ENCODE measurements at places on chromosomes 11 and 22.

GRCh38 chr22:33741025-33741424 is 179.3 kb downstream of the LARGE1 start:
- DNase-seq: no peak

- no peak for DNase-seq
Observed at GRCh38 chr11:44915621-44916020, 35.1 kb downstream of the TP53I11 start.

DNA sequence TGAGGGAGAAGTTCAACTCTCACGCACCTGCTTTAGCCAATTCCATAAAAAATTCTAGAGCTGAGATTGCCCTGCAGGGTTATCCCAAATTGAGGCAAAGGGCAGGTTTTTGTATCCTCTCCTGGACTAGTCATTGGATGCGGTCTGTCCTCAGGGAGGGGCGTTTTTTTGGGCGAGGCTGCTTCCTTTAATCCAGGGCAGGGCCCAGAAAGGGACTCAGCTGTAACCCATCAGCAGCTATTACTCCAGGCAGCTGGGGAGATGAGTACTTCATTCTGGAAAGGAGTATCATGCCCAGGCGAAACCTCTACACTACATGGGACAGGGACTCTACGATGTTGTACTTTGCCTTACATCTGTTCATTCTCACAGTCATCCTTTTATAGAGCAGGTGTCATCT is 103.3 kb downstream of the SCN3B start:
- no peak for DNase-seq

GRCh38 chr11:128424851-128425285 is 162.5 kb downstream of the ETS1 start:
- no peak for DNase-seq

DNA sequence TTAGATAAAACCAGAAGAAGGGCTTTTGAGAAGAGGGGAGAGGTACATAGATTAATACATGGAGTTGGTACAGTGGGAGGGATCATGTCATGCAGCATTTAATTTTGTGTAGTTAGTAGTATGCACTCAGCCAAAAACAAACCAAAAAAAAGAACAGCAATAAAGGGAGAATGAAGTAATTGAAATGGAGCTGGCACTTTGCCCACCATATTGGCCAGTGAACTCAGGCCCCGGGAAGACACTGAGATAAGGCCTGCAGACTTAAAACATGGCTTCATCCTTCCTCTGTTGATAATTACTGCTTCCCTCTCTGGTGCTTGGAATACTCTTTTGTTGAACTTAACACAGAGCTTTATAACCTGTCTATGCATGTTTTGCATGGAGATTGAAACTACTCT is 3.1 kb downstream of the PANX1 start:
- DNase-seq: no peak

- no peak for DNase-seq
Observed at GRCh38 chr22:46058591-46059519, 81.9 kb upstream of the WNT7B start.

GRCh38 chr22:44665115-44665514 is 36.9 kb upstream of the PRR5 start:
- DNase-seq: no peak

DNA sequence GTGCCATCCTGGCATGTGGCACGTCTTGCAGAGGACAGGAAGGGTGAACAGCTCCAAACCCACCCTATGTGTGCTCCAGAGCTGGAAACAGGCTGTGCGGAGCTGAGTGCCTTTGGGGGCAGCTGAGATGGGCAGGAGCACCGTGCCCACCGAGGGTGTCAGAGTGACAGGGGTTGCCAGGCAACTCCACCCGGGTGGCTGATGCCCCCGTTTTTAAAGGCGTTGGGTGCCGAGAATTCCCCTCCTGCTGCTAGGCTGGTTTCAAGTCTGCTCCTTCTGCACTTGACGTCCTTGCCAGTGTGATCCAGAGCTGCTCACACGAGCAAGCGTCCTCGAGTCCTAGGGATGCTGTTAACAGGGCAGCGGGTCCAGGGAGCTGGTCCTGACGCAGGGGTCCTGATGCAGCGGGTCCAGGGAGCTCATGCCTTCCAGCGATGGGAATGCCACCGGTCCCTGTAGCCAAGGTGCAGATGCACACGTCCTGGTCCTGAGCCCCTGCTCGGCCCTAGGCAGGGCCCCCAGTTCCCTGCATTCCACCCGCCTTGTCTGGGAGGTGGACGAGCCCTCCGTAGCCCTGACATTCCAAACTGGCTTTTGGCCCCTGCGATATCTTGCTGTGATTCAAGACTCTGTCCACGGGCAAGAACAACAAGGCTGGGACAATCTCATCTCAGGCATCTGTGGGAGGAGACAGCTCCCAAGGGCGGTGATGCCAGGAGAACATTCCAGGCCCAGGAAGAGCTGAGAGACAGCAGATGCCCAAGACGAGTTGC is 4.9 kb downstream of the KCNQ1 start:
- DNase-seq: no peak

- no peak for DNase-seq
Observed at GRCh38 chr11:78030429-78031325, 7.6 kb upstream of the KCTD14 start.

DNA sequence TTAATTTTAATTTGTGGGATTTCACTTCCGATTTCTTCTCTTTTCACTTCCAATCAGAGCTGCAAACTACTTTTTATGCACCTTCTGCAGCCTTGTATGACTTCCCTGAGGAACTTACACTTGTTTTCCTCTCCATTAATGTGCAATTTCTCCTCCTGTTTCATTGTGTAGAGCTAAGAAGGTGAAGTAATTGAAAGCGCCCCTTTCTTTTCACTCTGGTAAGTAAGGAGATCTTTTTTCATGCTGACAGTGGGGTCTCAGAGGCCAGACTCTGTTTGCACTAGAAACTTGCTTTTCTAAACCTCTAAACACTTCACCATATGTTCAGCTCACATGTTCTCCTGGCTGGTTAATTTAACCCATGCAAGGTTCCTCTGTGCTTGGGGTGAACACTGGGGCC is 117.0 kb downstream of the FANCF start:
- no peak for DNase-seq

- DNase-seq: no peak
Observed at GRCh38 chr22:35854334-35854733, 136.7 kb downstream of the APOL5 start.

DNA sequence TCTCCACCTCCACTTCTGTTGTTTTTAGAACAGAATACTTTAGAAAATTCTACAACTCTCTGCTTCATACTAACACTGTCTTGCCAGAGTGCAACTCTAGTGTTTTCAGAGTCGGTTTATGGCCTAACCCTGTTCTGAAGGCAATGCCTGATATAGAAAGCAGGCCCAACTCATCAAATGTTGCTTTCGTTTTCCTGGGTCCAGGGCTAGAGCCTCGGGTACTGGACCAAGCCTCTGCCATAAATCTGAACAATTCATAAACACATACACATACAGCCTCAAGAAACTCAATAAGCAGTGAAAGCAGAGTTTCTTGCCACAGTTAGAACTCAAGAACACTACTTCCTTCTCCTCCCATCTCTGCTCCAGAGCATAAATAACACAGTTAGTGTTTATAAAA is 9.8 kb downstream of the TMEM218 start:
- no peak for DNase-seq
